ENCODE measurements at places on chromosomes 4 and X.
A peak's percentile ranks its signal among the peaks of the same experiment; 100 is the strongest.

DNA sequence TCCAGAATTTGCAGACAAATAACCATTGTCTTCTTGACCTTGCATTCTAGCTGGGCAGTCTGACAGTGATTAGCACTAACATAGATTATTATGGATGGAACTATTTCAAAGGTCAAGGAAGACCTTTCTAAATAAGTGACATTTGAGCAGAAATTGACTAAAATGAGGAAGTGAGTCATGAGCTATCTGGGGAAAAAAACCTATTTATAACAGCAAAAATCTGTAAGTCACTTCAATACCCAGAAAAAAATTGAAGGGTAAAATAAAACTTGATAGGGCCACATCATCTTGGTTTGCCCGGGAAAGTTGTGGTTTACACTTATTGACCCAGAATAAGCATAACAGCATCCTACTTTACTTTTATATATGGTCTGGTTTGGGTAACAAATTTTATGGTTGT lies 414.6 kb upstream of the HS3ST1 start:
- DNase-seq: no peak

DNA sequence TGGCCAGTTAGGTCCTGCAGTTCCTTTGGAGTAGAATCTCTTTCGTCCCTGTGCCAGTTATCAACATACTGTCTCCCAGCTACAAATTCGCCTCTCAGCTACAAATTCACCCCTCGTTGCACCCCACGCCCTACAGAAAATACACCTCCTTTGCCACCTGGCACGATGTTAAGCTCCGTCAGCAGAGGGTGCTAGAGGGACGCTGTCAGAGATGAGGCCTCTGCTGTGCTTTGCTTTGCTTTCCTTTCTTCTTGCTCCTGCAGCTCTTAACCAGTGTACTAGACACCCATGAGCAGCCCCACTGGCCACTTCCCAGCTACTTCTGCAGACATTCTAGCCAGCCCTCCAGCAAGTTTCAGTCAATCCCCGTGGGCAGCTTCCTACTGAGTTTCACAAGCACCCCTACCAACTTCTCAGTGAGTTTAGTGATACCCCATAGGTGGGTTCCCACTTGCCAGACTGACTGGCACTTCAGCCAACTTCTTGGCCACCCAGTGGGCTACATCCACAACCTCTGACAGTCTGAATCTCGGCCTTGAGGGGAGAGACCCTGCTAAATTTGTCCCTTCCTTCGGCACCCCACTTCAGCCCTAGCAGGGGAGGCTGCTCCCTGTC lies 21.8 kb downstream of the HAUS3 start:
- peak; percentile 82 for DNase-seq

- DNase-seq: no peak
These were observed 37.6 kb upstream of the SHISA3 start for GRCh38 chr4:42359711-42360110.

- DNase-seq: no peak
These were observed 278.4 kb downstream of the CAMK2D start for GRCh38 chr4:113483131-113483530.

DNA sequence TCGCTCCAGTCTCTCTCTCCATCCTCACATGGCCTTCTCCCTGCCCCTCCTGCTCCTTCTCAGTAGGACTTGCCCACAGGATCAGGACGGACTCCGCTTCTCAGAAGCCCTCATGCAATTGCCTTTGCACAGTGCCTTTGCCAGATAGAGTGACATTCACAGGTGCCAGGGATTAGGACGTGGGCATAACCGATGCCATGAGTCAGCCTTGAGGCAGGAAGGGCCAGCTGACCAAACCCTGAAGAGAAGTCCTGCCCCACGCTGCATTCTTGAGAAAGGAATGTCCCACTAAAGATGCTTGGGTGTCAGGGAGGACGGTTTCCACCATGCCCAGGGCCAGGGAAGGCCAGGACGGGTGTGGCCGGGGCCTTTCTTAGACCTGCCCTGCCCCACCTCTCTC lies 6.6 kb upstream of the GRPEL1 start:
- no peak for DNase-seq

DNA sequence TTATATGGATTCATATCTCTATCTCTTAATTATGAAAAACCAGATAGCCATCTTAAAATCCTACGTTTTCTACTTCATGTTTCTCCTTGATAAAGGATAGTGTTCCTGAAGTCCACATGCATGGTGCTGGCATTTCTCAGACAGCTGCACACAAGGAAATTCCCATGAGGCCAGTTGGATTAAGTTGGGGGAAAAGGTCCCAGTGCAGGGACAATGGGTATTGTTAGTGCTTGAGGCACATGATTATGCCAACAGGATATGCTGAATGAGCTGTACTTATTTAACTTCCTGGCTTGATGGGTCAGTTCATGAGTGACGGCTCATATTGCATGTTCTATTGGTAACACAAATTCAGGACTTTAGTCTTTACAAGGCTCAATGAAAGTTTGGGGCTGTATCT lies 913.9 kb upstream of the NDST4 start:
- no peak for DNase-seq

Measured in left colon (tissue), 2 donors.